ENCODE measurements at places on chromosomes 11 and 22.

DNA sequence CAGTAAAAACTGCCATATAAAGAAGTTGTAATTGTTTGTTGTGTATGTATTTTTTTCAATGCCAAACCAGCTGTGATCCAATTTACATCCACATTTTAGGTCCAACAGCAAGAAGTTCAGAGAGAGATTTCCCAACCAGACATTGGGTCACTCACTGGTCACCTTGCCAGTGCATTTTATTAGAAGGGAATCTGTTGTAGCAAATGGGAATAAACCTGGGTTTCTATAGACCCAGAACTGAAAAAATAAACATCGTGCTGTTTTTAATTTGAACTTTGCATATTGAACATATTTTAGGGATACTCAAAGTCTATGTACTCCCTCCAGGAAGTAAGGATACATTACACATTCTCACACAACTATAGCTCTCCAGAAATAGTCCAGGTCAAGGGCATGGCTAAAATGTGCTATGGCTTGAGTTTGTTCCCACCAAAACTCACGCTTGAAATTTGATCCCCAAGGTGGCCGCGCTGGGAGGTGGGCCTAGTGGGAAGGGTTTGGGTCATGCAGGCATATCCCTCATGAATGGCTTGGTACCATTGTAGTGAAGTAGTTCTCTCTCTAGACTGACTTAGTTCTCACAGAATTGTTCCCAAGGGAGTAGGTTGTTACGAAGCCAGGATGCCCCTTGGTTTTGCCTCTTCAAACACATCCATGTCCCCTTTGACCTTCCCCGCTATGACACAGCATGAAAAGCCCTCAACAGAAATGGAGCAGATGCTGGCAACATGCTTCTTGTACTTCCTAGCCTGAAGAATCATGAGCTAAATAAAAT is 90.9 kb downstream of the RRAS2 start:
- no peak for DNase-seq

DNA sequence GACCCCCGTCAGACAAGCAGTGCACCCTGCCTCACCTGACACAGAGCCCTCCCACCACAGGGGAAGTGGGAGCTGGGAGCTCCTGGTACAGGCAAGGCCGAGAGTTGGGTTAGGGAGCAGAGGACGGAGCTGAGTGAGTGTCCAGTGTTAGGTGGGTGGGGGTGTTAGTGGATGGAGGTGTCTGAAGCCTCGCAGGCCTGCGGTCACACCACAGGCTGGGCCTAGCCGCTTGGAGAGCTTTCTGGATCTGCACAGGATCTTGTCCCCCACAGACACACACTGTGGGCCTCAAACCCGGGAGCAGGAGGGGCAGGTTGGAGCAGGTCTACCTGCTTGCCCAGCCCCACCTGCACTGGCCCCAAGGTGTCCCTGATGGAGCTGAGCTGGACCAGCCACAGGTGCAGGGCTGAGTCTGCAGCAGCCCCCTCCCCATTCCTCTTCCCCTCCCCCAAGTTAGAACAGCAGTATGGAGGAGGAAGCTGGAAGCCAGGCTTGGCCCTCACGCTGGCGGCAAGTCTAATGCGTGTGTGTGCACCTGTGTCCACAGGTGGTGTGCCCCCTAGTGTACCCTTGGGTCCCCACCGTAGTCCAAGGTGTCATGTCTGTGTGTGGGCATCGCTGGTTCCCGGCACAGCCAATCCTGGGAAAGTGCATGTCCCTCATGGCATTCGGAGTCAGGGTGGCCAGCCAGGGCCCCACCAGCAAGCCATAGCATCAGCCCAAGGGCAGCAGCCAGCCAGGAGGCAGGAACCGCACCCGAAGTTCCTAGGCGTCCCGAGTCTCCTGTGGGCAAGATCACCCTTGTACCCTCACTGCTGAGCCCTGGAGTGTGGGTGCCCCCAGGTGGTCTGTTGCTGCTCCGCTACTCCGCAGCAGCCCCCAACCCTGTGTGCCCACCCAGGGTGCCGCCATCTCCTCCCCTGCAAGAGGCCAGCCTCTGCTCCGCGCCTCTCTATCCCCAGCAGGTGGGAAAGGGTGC is 2.0 kb upstream of the GATD1 start:
- no peak for DNase-seq

DNA sequence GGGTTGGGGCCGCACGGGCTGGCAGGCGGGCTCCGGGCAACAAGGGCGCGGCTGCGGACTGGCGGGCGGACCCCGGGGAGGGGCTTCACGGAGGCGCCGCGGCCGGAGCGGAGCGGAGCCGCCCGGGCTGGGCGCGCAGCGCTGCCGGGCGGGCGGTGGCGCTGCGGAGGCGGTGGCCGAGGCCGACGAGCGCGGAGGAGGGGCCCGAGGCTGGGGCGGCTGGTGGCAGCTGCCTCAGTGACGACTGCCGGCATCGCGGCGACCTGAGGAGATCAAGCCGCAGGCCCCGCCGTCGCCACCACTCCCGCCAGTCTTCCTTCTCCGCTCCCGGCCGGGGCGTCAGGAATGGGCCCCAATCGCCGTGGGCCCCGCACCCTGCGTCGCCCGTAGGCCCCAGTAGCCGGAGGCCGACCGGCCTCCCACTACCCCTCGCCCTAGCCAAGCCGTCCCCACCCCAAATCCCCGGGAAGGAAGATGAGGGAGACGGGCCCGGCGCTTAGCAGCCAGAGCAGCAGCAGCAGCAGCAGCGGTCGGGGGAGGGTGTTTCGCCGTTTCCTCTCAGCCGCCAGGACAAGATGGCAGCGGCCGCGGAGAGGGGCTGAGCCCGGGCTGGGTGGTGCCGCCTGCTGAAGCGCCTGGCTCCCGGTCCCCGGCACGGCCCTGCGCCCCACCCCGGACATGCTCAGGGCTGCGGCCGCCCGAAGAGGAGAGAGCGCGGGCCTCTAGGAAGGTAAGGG is at the start of gene HIPK3:
TSS of gene HIPK3 (plus strand) at position 222 of the 737 bp plus-strand sequence.
- peak; percentile 88 for DNase-seq

- peak; percentile 87 for DNase-seq
Measured at GRCh38 chr22:29072193-29072978, 449 bp upstream of the KREMEN1 start.

DNA sequence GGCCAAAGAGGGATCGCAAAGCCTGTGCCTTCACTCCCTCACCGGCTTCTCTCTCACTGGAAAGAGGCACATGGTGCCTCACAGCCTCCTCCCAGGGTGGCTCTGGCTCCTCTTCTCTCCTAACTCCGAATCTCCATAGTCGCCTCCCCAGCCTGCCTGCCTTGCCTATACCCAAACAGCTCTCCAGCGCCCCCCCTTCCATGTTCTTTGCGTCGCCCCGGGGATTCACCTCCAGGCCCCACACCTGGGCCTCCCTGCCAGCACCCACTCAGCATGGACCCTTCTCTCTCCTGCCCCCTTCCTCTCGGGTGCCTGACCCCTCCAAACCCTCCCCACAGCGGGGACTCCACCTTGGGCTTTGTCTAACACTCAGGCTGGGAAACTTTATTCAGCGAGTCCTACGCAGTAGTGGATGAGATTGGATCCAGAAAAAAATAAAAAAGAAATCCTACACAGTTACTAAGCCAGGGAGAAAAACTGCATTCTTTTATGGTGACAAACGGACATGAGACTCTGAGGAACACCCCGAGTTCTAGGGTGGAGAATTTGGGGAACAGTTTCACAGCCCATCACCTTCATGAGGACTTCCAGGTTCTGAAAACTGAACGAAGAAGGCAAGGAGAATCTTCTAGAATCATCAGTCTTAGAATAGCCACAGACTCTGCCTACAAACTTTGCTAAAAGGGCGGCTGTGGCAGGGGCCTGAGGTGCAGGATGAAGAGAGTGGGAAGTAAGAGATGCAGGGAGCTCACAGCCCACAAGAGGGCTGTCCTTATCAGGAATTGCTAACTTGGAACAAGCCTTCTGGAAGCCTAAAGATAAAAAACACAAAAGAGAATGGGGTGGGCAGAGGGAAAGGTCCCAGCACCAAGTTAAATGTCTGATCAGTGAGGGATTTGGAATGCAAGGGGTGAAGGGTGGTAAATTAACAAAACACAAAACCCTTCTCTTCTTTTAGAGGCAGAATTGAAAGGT is 5.3 kb downstream of the PPM1F start:
- DNase-seq = peak; percentile 29

DNA sequence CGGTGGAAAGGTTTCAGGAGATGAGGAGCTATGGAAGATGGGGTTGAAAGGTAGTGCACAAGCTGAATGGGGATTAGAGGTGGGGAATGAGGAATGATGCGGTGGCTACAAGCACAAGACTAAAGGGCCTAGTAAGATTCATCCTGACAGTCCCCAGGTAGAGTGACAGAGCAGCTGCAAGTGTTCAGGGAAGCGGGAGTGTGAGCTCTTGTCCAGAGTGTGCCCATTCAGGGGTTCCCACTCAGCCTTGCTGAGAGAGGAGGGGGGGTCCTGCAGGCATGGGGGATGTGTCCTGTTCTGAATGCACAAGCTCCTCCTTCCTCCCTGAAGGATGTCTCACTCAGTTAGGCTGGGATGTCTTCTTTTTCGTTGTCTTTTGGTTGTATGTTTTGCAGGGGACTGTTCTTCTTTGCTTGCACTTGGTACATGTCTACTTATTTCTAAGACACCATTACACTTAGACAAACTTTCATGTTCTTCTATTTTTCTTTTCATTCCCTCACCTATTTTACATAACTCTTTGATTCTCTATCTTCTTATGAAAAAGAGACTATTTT is 25.8 kb upstream of the CLPB start:
- DNase-seq = no peak

Data from NCI-H2171 treated with DMSO at 0.1 percent for 48 hours (cell line).